ENCODE measurements at places on chromosomes 5 and 9.

DNA sequence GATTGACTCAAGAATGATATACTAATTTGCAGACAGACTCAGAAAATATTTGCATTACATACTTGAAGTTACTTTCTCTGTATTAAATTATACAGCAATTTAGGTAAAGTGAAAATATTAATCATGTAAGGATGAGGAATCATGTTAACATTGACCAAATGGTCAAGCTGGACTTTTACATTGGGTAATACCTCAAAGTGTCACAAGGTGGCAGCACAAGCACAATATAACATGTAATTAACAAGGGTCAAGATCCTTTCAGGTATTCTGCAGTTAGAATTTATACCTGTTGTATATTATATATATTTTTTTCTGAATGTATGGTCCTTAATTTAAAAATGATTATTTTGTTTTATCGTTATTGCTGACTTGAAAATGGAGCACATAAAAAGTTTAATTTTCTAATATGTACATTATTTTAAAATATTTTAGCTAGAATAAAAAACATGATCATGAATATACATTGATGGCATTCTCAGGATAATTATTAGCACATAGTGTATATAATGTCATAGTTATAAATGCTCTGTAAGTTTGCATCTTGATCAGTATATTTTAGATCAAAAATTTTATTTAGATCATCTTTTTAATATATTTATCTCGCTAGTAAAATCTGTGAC, 8.6 kb downstream of the HAPLN1 start:
- no peak for DNase-seq

GRCh38 chr5:52554293-52554692, 233.4 kb upstream of the ITGA1 start:
- DNase-seq = no peak

DNA sequence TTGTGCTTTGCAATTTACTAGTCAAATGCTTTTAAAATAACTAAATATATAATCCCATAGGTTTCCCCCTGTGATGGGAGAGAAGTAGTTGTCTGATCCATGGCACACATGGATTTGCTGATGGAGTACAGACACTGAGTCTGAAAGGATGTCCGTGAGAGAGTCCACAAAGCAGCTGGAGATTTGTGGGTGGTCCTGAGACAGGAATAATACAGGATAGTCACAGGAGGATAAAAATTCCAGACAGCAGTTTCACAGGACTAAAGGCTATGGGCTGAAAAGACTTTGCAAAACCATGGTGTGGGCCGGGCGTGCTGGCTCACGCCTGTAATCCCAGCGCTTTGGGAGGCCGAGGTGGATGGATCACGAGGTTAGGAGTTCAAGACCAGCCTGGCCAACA, 58.7 kb upstream of the ZFR start:
- DNase-seq = no peak

- DNase-seq = no peak
Measured at GRCh38 chr5:132046880-132047299, 13.6 kb upstream of the IL3 start.

DNA sequence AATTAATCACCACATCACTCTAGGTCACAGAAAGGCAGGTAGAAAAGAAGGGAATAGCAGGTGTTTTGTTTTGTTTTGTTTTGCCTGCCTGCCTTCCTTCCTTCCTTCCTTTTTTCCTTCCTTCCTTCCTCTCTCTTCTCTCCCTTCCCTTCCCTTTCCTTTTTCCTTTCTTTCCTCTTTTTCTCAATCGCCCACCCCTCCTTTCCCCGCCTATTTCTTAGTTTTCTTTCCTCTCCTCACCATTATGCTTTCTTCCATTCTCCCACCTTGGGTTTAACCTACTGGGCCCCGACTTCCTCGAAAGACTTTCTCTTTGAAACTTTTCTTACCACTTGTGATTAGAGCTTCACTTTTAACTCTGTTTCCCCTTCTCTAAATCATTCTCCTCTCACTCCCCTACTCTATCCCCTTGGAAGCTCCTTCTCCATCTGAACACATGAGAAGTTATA, 231.3 kb upstream of the CD180 start:
- DNase-seq = no peak

DNA sequence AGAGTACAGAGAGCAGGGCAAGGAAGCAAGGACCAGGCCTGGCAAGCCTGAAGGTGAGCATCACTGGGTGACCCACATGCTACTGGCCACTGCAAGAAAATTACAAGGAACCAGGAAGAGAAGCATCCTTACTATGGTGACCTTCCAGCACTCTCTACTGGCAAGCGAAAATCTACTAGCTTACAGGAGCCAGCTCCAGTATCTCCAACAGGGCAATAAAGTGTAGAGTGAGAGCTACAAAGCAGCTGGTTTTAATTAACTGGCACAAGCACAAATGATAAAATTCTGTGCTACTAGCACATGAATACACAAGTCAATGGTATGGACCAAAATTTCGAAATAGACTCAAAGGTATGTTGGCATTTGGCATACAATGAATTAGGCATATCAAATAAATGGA, 113.3 kb upstream of the CAST start:
- no peak for DNase-seq

DNA sequence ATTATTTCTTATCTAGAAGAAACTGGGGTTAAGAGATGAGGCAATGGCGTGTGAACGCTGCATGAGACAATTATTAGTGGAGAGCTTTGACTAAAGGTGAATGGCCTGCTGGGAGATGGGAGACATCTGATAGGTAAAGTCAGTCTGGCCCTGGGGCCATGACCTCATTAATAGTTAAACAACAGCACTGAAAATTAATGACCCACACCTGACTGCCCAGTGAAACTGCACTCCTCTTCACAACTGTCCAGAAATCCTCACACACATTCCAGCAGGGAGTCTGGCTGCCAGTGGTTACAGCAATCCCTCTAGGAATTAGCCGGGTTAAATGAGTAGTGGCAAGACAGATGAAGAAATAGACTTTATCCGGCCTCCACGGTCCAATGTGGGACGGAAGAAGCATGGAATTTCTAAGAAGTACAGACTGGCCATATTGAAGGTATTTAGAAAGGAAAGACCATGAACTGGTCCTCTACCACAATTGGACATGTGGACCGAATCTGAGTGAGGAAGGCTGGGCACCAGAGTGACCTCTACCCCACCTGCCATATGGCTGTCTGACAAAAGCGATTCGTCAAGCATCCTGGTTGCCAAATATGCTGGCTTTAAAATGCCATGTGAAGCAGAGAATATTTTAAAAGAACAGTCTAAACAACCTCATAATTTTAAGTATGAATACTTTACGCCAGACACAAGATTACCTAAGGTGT, 138.4 kb downstream of the EFNA5 start:
- no peak for DNase-seq

Data from effector CD4-positive, alpha-beta T cell (primary cell).